Left renal cortex interstitium (tissue), 4 donors: ENCODE measurements at places on chromosomes 7 and 10. TPM values are rescaled to one million over a fixed set of nuclear protein-coding genes. Genes with fewer than 3 reads are reported as not detected.
A peak's percentile ranks its signal among the peaks of the same experiment; 100 is the strongest.

DNA sequence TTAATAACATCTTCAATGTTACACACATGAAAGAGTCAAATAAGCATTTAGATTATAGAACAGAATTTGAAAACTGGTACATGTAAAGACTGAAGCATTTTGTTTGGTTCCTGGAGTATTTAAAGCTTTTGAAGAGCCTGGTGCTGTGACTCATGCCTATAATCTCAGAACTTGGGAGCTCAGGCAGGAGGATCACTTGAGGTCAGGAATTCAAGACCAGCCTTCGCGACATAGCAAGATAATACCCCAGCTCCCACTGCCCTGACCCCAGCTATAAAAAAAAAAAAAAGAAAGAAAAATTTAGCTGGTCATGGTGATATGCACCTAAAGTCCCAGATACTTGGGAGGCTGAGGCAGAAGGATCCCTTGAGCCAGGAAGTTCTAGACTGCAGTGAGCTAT lies 87.8 kb downstream of the HDAC9 start:
- no peak for DNase-seq

GRCh38 chr7:31640381-31640780 lies 46.6 kb upstream of the PPP1R17 start:
- DNase-seq: no peak

- no peak for DNase-seq
These were observed 442.9 kb downstream of the HTR7 start for GRCh38 chr10:90414926-90415325.

GRCh38 chr10:60309371-60309770 lies 80.3 kb downstream of the ANK3 start:
- no peak for DNase-seq

MMP21 gene
- polyA plus RNA-seq: 0.41 TPM

- peak; percentile 40 for DNase-seq
These were observed 184.6 kb downstream of the HIBADH start for GRCh38 chr7:27478084-27478483.

SORBS1 gene
- 29.9 TPM for polyA plus RNA-seq

MEIG1 gene
- 0.86 TPM for polyA plus RNA-seq

TRIP6 gene
- polyA plus RNA-seq: 108 TPM

ACTL6B gene
- not detected for polyA plus RNA-seq

SPAM1 gene
- not detected for polyA plus RNA-seq

DNA sequence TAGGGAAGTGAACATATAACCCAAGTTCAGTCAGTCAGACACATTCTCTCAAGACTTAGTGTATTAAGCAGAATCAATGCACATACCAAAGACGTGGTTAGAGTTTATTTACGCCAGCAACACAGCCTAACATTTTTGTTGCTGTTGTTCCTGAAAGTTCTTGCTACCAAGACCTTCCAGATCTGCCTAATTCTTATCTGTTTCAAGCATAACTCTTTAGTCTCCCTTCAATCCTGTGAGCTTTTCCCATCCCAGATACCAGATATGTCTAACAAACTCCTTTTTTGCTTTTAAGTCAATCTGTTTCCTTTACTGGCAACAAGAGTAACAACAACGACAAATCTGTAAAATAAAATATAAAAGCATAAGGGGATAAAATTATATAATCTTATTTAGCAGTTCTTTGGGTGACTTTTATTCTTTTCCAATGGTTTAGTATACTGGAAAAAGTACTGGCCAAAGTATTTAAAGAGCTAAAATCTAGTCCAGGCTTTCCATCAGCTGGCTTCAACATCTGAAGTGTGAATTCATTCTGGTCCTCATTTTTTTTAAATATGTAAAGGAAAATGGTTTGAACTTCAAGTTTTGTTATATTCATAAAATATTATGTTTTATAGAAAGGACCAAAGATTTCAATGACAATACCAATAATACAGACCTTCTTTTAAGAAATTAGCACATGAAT lies 193.8 kb downstream of the IMMP2L start:
- DNase-seq: no peak

DNA sequence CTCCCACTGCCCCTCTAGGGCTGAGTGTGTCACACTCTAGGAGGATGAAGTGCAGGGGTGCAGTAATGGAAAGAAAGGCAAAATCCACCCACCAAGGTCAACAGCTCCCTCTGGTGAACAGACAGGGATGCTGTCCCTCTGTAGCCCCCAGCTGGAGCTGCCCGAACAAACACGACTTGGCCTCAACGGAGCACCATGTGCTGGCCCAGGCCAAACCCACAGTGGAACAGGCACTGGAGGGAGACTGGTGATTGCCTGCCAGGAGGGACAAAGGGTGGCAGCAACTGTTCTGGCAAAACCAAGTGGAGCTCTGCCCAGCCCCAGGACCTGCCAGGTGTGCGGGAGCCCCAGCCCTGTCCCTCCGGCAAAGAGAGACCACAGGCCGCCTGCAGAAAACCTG lies 20.7 kb downstream of the PDIA4 start:
- DNase-seq: no peak

- no peak for DNase-seq
These were observed 86.8 kb upstream of the SMNDC1 start for GRCh38 chr10:110391541-110391940.

FGL2 gene
- polyA plus RNA-seq: 52.9 TPM

DNA sequence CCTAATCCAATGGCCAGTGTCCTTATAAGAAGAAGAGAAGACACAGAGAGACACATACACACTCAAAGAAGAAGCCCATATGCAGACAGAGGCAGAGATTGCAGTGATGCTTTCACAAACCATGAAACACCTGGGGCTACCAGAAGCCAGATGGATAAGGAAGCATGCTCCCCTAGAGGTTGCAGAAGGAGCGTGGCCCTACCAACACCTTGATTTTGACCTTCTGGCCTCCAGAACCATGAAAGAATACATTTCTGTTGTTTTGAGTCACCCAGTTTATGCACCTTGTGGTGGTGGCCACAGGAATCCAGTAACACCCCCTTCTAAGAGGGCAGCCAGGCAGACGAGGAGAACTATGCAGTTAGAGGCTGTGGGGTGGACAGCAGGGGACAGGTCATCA lies 43.5 kb downstream of the AOC1 start:
- DNase-seq: no peak

DNA sequence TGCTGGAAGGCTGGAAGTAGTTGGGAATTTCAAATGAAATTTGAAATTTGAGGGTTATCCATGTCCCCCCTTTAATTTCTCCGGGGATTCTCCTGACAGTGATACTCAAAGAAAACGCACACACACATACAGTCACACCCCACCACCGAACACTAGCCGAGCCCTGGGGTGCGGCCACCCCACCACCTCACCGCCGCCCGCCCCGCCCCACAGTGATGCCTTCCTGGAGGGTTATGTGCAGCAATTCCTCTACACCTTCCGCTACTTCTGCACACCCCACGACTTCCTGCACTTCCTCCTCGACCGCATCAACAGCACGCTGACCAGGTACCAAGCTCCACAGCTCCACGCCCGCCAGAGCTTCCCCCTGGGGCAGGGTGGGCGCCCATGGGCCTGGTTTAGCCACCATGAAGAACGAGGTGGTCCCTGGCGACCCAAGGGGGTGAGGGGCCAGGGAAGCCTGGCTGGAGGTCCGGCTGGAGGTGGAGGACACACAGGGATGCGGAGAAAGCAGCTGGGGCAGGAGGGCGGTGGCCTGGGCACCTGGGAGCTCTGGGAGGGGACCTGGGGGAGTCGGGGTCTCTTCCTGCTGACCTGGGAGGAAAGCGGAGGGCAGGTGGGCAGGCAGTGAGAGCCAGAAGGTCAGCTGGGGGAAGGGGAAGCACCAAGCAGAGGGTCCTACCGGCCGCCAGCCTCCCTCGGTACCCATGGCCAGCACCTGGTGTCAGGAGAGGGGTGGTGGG lies 19.4 kb upstream of the UTF1 start:
- no peak for DNase-seq

- DNase-seq: no peak
These were observed 30.2 kb downstream of the SLC39A12 start for GRCh38 chr10:17981766-17982380.

DNA sequence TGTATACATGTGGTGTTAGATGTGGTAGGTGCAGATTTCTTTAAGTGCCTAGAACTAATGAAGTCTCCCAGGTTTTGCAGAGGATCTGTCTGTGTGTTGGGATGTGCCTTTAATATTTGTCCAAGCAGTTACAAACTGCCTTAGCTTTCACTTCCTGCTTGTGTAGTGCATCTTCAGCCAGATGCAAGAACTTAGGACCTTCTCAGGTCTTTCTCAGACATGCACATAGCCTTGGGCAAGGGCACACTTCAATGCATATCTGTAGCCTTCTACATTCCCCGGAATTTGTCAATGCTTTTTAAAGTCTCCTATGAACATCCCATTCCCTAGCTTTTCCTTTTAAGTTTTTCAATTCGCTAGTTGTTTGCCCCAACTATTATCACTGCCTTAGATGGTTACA lies 47.2 kb upstream of the SLC39A12 start:
- no peak for DNase-seq

DNA sequence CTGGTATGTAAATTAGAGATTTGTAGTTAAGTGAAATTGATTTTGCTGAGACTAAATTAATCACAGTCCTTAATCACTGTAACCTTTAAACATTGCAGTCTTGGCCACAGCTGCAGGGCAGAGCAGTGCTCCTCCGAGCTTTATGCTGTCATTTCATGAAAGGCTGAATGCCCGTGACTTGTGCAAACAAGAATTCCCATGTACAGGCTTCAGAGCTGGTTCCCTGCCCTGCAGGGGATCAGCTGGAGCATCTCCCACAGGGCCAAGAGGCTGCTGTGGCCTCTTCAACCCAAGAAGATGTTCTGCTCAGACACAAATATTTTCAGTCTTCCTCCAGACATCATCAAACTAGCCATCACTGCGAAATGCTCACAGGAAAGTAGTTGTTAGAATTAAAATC lies 419.1 kb downstream of the AUTS2 start:
- no peak for DNase-seq

GRCh38 chr7:142632271-142633134 lies 116.8 kb upstream of the PRSS1 start:
- DNase-seq: peak; percentile 24
